ENCODE measurements at places on chromosomes 6 and 20. TPM values are rescaled to one million over a fixed set of nuclear protein-coding genes. Genes with fewer than 3 reads are reported as not detected.

DNA sequence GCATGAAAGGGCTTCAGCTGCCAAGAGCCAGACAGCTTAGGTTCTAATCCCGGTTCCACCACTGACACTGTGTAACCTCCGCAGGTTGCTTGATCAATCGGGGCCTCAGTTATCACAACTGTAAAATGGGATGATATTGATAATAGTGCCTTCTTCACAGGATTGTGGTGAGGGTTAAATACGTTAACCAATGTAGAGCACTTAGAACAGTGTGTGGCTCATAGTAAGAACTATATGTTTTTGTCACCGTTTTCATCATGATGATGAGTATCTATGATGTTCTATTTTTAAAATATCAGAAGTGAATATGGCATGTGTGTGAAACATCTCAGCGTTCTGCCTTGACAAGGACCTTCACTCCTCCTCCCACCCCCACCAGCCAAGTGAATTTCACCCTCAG lies 10.3 kb upstream of the MAPK13 start:
- no peak for DNase-seq

CASS4 gene
- total RNA-seq: 0.10 TPM

DNA sequence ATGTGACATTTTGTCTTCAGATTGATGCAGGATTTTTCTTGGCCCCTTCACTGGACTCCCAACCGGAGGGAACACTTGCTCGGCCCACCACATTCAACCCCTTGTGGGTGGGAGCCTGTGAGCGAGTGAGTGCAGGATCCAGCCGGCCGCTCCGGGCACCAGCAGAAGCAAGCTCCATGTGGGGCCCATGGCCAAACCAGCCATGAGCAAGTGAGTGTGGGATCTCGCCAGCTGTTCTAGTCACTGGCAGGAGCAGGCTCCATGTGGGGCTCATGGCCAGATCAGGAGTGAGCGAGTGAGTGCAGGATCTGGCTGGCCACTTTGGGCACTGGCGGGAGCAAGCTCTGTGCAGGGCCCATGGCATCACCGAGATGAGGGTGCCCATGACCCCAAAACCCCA lies 42.6 kb downstream of the OSTM1 start:
- no peak for DNase-seq

GRCh38 chr20:57999465-58000111 lies 228.9 kb downstream of the ANKRD60 start:
- no peak for DNase-seq

GRCh38 chr6:7914311-7914710 lies 3.7 kb upstream of the TXNDC5 start:
- DNase-seq: no peak

DNA sequence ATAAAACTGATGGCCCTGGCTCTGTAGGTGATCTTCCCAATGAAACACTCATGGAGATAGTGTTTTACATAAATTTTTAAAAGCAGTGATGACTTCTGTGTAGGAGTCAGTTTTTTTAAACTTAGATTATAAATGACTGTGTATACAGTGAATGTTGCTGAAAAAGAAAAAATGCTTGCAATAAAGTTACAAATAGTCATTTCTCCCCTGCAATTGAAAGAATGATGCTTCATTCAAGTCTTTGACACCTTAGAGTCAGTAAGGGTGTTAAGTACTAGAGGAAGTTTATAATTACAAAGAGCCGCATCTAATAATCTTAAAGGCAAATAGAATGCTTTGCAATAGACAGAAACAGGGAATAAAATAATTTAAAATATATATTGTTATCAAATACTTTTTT lies 27.6 kb downstream of the ZNF292 start:
- no peak for DNase-seq

- DNase-seq: no peak
These were observed 123.1 kb downstream of the RPS12 start for GRCh38 chr6:132937466-132937906.

DNA sequence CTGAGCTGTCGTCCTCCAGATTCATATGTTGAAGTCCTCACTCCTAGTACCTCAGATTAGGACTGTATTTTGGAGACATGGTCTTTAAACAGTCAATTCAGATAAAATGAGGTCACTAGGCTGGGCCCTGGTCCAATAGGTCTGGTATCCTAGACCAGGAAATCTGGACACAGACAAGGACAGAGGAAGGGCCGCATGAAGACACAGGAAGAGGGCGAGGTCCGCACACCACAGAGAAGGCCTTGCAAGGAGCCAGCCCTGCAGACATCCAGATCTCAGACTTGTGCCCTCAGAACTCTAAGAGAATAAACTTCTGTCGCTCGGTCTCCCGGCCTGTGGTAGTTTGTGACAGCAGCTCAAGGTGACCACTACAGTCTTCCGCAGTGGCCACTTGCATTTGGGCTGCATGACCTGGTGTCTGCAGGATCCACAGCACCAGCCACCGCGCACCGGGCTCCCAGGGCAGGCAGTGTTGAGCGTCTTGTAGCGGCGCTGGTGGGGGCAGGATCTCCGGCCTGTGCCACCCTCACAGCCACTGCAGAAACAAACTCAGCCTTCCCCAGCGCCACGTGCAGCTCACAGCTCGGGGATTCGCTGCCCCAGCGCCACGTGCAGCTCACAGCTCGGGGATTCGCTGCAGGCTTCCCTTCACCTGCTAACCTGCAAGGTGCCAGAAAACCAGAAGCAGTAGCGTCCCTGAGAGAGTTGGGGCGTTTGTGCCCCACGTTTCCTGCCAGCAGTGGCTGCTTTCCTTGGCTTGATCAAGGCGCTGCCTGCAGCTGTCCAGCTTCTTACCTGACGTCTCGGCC lies 6.0 kb upstream of the RBM38 start:
- peak; percentile 89 for DNase-seq

DNA sequence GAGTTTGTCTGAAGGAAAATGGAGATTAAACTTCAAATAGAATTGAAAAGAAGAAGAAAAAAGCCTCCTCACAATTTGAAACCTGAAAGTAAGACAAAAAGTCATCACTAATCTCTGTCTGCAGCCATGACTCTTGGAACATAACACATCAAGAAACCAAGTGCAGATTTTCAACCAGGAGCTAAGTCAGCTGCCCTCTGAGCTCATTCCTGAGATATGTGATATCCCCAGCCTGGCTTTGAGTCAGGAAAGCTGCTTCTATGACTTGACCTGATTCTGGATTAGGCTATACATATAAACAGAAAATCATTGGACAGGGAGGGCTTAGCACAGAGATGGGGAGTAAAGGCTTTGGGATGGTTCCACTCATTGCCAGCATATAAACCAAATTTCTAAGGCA lies 891.4 kb downstream of the TFAP2A start:
- DNase-seq: no peak

- no peak for DNase-seq
These were observed 429.1 kb downstream of the ADGRB3 start for GRCh38 chr6:69064226-69064625.

DNA sequence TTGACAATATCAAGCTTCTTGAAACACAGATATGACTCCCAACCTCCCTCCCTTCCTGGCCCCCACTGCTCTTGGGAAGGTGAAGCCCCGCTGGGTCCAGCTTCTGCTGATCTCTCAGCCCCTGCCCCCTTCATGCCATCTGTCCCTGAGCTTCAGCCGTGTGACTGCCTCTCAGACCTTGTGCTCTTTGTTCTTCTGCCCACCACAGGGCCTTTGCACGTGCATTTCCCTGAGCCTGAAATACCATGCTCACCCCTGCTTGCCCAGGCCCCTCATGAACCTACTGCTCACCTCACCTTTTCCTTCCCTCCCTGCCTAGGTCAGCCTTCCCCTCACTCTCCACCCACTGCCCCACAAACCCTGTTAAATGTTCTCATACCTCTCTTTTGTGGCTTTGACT lies 241.7 kb upstream of the PMEPA1 start:
- peak; percentile 49 for DNase-seq

DNA sequence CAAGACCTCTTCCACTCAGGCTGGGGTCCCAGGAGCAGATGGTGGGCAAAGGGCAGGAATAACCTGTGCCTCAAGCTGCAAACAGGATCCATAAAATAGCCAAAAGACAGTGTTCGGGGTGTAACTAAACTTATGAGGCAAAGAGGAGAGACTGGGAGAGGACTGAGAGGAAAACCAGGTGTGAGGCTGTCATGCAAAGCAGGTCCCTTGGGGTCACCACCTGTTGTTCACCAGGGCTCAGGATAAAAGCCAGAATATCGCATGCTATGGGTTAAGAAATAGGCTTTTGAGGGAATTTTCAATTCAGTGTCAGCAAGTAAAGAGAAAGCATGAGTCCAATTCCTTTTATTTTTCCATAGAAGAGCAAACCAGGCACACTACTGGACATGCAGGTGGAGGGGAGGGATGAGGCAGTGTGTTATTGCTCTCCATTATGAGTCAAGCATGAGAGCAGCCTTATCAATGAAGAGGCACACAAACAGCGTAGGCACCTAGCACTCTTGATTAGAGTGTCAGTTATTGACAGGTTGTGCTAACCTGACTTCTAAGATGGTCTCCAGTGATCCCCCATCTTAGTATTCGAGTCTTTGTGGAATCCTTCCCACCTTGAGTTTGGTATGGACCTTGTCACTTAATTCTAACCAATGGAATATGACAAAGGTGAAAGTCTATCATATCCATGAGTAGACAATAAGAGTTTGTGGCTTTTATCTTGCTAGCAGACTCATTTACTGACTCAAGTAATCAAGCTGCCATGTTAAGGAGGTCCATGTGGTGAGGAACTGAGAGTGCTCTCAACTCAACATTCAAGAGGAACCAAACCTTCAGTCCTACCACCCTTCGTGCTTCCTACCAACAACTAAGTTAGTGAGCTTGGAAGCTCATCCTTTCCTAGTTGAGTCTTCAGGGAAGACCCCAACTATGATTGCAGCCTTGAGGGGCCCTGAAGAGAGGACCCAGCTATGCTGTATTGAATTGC lies 18.8 kb downstream of the HLA-E start:
- DNase-seq: no peak

LAMP5 gene
- total RNA-seq: 2.9 TPM

- DNase-seq: no peak
These were observed 8.9 kb downstream of the REV3L start for GRCh38 chr6:111474106-111474505.

SPTLC3 gene
- total RNA-seq: 5.8 TPM

SESN1 gene
- total RNA-seq: 9.5 TPM

GRCh38 chr6:65776332-65776731 lies 69.3 kb upstream of the EYS start:
- peak; percentile 9 for DNase-seq

XKR7 gene
- total RNA-seq: not detected

DNA sequence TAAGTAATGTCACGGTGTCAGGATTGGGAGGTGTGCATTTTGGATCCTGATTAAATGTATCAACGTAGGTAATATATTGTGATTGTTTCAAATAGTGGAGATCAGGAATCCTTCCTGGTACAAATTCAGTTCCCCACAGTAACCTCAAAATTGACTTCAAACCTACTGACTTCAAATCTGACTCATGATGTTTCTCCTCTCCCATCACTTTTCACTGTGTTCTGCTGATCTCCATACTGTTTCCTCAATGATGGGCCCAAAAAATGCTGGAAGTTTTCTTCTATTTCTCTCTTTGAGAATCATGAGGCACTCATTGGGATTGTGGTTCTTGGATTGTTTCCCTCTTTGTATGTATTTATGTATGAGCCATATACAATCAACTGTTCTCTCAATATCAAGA lies 35.9 kb downstream of the LAMA2 start:
- DNase-seq: no peak

DNA sequence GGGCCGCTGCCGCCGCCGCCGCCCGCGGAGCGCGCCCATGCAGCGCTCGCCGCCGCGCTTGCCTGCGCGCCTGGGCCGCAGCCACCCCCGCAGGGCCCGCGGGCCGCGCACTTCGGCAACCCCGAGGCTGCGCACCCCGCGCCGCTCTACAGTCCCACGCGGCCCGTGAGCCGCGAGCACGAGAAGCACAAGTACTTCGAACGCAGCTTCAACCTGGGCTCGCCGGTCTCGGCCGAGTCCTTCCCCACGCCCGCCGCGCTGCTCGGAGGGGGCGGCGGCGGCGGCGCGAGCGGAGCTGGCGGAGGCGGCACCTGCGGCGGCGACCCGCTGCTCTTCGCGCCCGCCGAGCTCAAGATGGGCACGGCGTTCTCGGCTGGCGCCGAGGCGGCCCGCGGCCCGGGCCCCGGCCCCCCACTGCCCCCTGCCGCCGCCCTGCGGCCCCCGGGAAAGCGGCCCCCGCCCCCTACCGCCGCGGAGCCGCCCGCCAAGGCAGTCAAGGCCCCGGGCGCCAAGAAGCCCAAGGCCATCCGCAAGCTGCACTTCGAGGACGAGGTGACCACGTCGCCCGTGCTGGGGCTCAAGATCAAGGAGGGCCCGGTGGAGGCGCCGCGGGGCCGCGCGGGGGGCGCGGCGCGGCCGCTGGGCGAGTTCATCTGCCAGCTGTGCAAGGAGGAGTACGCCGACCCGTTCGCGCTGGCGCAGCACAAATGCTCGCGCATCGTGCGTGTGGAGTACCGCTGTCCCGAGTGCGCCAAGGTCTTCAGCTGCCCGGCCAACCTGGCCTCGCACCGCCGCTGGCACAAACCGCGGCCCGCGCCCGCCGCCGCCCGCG lies 730 bp downstream of the INSM1 start:
- no peak for DNase-seq

DNA sequence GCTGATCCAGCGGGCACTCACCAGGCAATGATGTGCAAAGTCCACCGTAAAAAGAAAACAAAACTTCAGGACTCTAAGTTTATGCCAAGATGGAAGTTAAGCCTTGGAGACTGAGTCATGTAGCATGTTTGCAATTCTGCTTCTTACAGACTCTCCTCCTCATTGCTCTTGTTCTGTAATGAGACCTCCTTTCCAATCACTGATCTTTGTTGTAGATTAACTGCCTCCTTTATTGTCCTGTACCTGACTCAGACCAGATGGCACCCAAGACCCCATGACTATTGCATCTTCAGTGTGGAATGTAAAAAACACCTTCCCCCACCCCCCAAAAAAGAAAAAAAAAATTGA lies 11.2 kb downstream of the NEU1 start:
- DNase-seq: no peak
